GM12891 (cell line): ENCODE measurements at places on chromosomes 16 and 17.
A peak's percentile ranks its signal among the peaks of the same experiment; 100 is the strongest.

GRCh38 chr16:77938913-77939312, 83.4 kb upstream of the CLEC3A start:
- no peak for DNase-seq

DNA sequence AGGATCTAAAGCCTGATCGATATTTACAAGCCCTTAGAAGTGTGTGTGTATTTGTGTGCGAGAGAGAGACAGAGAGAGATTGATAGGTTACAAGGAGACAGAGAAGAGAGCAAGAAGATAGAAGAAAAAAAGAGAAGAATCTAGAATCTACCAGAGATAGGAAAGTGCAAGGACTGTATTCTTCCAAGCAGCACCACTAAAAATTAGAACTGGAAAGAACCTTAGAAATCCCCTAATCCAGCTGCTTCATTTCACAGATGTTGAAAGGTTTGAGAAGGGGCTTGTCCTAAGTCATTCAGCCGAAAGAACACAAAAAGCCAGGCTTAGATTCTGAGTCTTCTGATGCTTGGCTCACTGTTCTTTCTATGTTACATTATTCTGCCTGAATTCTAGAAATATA, 92.2 kb downstream of the HS3ST3A1 start:
- no peak for DNase-seq

DNA sequence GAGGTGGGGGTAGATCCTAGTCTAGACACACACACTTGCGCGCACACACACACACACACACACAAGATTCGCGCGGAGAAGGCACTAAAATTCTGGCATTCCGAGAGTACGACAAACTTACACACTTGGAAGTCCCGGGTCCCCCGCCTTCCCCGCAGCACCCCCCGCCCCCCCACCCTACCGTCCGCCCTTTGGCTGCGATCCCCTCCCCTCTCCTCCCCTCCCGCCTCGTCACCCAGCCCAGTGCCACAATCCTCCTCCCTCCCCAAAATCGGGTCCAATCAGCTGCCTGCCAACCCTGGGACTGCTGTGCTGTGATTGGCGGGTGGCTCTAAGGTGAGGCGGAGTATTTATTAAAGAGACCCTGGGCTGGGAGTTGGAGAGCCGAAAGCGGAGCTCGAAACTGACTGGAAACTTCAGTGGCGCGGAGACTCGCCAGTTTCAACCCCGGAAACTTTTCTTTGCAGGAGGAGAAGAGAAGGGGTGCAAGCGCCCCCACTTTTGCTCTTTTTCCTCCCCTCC, at the start of gene SOX9:
SOX9 (plus strand) TSS at position 379 of the 522 bp plus-strand sequence. CDS start 372 bp downstream, outside the sequence.
- peak; percentile 76 for DNase-seq

- DNase-seq = no peak
Measured at GRCh38 chr17:80986046-80986445, 5.6 kb upstream of the CHMP6 start.

DNA sequence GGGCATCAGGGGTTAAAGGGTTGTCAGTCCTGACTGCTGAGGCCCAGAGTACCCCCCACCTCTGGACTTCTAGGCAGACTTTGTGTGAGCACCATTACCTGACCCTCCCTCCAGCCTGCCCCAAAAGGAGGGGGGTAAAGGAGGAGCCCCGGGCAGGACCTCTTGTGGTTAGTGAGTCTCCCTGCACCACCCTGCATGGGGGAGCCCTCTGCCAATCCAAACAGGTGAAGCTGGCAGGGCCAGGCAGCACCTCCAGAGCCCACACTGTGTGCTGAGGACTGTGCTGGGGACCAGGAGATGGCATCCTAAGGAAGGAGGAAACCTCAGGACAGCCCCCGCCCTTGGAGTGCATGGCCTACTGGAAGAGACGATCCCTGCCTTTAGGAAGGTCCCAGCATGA, 2.6 kb upstream of the KRT14 start:
- DNase-seq = no peak

- no peak for DNase-seq
Measured at GRCh38 chr16:82699260-82699659, 72.5 kb downstream of the CDH13 start.

- no peak for DNase-seq
Measured at GRCh38 chr16:89407282-89407924, 83.0 kb downstream of the ANKRD11 start.
